ENCODE measurements at places on chromosomes 3 and 15.

DNA sequence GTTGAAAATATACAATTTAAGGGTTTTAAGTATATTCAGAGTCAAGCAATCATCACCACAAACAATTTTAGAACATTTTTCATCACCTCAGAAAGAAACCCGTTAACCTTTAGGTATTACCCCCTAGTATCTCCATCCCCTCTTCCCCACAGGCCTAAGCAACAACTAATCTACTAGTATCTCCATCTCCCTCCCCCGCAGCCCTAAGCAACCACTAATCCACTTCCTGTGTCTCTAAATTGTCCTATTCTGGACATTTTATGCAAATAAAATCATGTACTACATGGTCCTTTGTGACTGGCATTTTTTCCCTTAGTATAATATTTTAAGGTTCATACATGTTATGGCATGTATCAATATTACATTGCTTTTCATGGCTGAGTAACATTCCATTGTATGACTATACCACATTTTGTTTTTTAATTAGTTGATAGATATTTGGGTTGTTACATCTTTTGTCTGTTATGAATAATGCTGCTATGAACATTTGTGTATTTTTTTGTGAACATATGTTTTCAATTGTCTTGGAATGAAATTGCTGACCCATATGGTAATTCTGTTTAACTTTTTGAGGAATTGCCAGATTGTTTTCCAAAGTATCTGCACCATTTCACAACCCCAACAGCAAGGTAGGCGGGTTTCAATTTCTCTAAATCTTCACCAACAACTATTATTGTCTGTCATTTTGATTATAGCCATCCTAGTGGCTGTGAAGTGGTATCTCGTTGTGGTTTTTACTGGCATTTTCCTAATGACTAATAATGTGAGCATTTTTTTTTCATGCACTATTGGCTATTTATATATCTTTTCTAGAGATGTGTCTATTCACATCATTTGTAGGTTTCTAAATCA, 215.6 kb upstream of the CD96 start:
- DNase-seq: no peak

GRCh38 chr3:13598926-13599886, 50.3 kb downstream of the FBLN2 start:
- DNase-seq: no peak

- DNase-seq: no peak
These were observed 35.9 kb downstream of the CCK start for GRCh38 chr3:42229942-42230688.

GRCh38 chr3:129312021-129312639, 33.5 kb downstream of the HMCES start:
- no peak for DNase-seq

GRCh38 chr15:70875001-70875782, 17.0 kb downstream of the THAP10 start:
- DNase-seq: no peak

GRCh38 chr3:129399895-129400357, 28.5 kb downstream of the EFCAB12 start:
- DNase-seq: no peak

- no peak for DNase-seq
These were observed 430.4 kb upstream of the CCDC54 start for GRCh38 chr3:106946866-106947265.

DNA sequence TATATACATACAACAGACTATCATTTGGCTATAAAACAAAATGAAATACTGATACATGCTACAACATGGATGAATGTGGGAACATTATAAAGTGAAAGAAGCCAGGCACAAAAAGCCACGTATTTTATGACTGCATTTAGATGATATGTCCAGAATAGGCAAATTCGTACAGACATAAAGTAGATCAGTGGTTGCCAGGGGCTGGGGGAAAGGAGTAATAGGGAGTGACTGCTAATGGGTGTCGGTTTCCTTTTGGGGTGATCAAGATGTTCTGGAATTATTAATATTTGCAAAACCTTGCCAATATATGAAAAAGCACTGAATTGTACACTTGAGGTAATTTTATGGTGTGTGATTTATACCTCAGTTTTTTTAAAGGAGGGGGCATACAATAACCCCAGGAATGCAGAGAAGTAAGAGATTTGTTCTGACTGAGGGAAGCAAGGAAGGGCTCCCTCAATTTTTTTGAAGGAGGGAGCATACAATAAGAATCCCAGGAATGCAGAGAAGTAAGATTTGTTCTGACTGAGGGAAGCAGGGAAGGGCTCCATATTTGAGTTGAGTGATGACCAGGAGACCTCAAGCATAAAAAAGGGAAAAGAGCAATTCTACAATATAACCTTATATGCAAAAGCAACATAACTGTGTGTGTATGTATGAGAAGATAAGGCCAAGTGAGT, 6.2 kb downstream of the PSMD6 start:
- DNase-seq: no peak

- DNase-seq: peak; percentile 2
These were observed 172.7 kb downstream of the WDR72 start for GRCh38 chr15:53586799-53587198.

- DNase-seq: no peak
These were observed 50.1 kb downstream of the SETD2 start for GRCh38 chr3:47113669-47114365.

DNA sequence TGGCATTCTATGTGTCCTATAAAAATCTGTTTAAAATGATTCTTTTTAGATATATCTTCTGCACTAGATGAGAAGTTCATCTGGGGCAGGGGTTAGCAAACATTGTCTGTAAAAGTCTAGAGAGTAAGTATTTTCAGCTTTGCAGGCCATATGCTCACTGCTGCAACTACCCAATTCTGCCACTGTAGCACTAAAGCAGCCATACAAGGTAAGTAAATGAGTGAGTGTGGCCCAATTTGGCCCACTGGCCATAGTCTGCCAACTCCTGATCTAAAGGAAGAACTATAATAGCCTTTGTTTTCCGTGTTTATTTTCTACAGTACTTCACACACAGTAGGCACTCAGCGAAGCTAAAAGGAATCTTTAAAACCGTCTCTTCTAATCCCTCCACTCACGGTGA, 42.3 kb downstream of the DLG1 start:
- no peak for DNase-seq

DNA sequence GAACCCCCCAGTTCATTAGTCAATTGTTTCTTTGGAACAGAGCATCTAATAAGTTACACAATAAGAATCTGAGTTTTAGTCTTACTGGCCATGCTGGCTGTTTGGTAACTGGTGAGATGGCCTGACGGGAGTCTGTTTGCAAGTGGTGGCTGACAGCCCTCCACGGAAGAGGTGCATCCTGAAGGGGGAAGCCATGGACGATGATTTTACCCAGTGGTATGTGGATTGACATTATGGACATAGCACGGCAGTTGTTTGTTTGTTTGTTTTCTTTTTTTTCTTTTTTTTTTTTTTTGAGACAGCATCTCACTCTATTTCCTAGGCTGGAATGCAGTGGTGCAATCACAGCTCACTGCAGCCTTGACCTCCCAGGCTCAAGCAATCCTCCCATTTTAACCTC, 156.0 kb downstream of the RPLP1 start:
- no peak for DNase-seq

DNA sequence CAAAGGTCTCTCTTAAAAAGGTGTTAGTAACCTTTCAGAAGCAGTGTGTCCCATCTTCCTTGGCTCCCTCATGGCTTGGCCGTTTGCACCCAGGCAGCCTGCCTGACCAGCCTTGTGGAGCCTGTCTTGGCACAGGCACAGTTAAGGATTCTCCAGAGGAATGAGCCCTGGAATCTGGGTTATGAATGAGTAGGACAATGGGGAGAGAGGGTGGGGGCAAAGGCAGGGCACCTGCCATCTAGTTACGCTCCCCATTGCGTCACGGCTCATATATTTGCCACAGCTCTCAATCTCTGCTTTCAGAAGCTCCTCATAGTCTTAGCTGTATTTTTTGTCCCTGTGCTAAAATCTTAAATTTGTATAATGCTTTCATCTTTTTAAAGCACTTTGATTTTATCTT, 50.6 kb downstream of the WDR76 start:
- no peak for DNase-seq

DNA sequence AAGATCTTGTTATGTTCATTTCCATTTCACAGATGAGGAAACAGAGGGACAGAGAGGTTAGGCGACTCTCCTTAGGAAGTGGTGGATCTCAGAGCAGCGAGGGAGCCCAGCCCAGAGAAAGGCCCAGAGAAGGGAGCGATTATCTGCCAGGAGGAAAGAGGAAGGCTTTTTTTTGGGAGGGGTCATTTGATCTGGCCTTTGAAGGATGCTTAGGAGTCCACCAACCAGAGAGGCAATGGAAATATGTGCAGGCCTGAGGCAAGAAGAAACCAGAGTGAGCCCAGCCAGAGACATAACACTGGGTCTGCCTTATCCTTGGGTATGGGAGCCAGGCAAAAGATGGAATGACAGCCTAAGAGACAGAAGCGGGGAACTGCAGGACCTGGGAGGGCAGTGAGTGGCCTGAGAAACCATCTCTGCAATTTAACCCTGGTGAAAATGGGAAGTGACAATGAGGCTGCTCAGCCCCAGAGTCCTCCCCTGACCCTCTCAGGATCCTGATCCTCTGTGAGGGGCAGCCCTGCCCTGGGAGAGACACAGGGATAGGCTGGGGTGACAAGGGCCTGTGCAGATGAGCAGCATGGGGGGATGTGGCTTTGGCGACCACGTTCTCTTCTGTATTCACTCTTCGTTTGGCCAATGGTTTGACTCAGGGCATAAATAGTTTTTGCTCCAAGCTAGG, 163.2 kb downstream of the WNT7A start:
- no peak for DNase-seq

- peak; percentile 27 for DNase-seq
These were observed 41.3 kb upstream of the ICE2 start for GRCh38 chr15:60520013-60520824.

DNA sequence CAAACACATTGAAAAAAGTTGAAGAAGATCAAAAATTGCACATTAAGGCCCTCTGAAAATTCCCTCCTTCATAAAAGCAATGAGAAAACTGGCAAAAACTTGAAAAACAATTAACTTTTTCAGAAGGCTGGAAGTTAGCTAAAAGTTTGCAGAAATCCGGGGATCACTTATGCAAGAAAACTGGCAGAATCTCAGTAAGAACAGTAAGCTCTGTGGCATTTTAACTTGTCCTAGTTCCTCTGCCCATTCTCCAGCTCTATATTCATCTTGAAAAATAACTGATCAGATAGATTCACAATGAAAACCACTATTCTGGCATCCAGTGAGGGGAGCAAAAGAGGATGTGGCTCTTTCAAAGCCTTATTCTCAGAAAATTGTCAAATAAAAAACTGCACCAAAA, 566.8 kb downstream of the NTRK3 start:
- no peak for DNase-seq

GRCh38 chr3:131349946-131350347, 31.6 kb upstream of the NUDT16 start:
- no peak for DNase-seq

GRCh38 chr15:95459273-95459672, 871.2 kb upstream of the NR2F2 start:
- no peak for DNase-seq

DNA sequence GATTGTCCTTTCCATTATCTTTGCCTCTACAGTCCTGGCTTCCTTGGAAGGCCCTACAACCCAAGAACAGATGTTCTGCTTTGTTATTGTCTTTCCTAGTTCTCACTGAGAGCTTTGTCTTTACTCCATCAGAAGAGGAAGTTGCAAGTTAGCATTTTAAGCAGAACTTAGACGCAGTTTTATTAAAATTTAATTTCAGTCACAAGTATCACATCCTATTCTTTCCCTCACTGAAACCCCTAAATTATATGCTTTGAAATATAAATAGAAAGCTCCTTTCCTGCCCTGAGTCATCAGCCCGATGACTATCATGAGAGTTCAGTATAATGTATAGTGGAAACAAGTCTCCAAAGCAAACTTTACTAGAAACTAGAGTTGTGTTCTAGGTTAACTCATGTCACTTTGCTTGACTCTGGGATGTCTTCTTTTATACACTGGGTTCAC, 291.2 kb upstream of the RBMS3 start:
- DNase-seq: no peak

GRCh38 chr3:114874522-114874971, 272.5 kb downstream of the ZBTB20 start:
- no peak for DNase-seq

GRCh38 chr15:94263341-94264273, 32.2 kb downstream of the MCTP2 start:
- no peak for DNase-seq

GRCh38 chr3:196207833-196208607, 3.2 kb downstream of the ZDHHC19 start:
- DNase-seq: peak; percentile 58

- DNase-seq: no peak
These were observed 12.1 kb downstream of the SEMA4B start for GRCh38 chr15:90213122-90213817.

DNA sequence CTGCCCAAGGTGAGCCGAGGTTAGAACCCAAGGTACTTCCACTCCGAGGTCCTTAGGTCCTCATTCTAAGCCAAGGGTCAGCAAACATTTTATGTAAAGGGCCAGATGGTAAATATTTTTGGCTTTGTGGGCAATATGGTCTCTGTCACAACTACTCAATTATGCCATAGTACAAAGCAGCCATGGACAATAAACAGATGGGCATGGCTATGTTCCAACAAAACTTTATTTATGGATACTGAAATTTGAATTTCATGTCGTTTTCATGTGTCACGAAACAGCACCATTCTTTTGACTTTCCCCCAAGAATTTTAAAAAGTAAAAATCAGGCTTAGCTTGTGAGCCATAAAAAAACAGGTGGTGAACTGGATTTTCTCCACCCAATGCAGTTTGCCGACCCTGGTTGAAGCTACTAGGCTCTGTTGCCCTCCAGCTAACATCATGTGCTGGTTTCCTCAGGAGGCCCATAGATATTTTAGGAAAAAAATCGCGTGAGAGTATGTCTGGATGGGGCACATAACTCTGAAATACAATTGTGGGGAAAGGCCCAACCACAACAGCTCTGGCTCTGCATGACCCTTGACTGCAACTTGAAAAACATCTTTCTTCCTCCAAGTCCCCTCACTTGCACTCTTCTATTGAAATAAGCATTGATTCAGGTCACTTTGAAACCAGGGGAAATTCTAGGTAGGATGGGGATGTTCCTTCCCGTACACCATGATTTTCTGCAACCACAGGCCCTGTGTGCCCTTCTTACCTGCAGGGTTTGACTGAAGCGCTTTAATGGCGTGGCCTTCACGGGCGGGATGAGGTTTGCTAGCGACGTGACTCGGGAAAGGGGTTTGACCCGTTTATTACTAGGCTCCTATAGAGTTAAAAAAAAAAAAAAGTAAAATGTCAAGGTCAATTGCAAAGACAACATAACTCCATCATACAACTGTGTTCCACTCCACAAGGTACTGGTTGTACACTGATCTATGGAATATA, 28.5 kb downstream of the ARHGEF3 start:
- no peak for DNase-seq

GRCh38 chr3:123350971-123351370, 97.9 kb downstream of the ADCY5 start:
- DNase-seq: no peak

Measured in stimulated activated CD4-positive, alpha-beta T cell treated with anti-CD3 and anti-CD28 coated beads, Interleukin-12 subunit alpha, Interleukin-12 subunit beta, amount 100 ng/mL, for 48 hours (primary cell).